ENCODE measurements at places on chromosomes 6 and 20.

- DNase-seq = no peak
These were observed 26.0 kb downstream of the PTGIS start for GRCh38 chr20:49541733-49542513.

DNA sequence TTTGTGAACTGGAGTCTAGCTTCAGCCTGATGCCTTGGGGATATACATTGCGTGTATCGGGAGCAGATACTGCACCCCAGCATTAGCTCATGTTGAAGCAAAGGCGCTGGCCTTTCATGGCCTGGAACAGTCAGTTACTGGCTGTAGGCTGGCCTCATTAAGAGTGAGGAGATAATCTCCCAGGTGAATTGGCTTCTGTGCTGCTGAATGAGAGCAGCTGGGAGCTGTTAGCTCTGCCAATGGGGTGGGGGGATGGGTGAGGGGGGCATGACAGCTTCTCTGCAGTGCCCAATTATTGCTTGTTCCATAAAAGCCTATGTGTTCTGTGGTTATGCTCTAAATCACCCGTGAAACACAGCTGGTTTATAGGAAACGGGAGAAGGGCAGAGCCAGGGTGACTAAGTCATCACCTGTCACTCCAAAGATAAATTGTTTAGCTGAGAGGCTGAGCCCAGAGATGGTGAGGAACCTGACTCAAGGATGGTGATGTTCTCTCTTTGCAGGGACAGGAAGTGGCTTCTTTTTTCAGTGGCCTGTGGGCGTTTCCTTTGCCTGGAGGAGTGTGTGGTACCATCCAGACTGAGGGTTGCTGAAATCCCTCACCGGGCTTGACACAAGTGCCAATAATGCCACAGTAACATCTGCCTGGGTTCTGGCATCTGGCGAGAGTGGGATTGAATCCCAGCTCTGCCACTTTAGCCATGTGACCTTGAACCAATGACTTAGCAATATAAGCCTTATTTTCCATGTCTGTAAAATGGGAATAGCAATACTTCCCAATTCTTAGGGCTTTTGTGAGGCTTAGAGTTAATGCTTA lies 170.8 kb downstream of the BCAS1 start:
- DNase-seq = no peak

DNA sequence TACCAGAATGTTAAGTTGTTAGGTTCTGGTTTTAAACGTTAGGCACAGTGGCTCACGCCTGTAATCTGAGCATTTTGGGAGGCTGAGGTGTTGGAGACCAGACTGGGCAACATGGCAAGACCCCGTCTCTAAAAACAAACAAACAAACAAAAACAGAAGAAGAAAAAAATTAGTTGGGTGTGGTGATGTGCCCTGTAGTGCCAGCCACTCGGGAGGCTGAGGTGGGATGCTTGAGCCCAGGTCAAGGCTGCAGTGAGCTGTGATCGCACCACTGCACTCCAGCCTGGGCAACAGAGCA lies 19.4 kb downstream of the NOL4L start:
- no peak for DNase-seq

DNA sequence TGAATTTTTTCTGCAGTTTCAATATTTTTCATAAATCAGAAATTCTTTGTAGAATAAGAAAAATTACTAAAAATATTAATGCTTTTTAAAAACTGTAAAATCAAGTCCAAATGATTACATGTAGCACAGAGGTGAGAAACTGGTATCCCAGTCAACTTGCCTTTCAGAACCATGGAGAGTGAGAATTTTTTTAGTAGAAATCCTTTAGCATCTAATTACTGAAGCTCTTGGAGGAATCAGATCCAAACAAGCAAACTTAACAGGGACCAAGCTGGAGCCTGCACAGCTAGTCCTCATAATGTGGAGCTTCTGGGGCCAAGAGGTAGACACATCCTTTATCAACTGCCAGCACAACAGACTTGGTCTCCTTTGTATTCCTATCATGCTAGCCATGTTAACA lies 724.5 kb downstream of the TFAP2A start:
- DNase-seq = no peak

- no peak for DNase-seq
These were observed 3.4 kb downstream of the SCUBE3 start for GRCh38 chr6:35216851-35217811.
